ENCODE measurements at places on chromosomes 16 and 17.

DNA sequence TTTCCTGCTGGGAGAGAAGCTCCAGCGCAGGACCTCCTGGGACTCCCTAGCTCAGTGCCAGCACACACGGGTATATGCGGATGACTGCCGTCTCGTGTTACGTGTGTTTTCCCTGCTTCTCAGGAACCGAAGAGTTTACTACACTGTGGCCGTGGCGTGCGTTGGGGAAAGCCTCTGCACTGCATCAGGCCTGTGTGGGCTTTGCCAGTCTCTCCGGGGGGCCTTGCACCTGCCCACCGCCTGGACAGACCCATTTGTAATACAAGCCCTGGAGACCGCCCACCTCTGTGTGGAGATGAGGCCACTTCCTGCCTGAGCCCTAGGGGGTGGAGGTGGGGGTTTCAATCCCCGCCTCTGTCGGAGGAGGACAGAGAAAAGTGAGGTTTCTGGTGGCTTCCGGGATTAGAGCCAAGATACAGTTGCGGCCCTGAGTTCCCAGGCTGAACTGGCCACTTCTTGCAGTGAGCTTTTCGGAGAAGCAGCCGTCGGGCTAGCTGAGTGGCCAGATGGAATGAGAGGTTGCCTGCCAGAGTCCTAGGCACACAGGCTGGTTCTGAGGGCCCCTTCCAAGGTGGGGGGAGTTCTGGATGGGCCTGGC, 43.4 kb upstream of the GSE1 start:
- DNase-seq = peak; percentile 48

DNA sequence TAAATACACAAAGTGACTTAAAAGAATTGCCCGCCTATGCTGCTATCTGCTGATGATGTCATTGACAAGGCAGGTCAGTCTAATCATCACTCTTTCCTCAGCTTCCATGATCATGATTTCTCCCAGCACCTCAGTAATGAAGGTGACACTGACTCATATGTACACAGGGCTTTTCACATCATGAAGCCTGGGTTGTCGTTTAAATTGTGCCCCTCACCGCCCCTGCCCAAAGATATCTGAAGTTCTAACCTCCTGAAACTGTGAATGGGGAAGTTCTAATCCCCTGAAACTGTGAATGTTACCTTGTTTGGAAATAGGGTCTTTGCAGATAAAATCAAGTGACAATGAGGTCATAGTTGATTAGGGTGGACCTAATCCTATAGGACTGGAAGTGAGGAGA, 17.4 kb upstream of the GPRC5C start:
- no peak for DNase-seq

DNA sequence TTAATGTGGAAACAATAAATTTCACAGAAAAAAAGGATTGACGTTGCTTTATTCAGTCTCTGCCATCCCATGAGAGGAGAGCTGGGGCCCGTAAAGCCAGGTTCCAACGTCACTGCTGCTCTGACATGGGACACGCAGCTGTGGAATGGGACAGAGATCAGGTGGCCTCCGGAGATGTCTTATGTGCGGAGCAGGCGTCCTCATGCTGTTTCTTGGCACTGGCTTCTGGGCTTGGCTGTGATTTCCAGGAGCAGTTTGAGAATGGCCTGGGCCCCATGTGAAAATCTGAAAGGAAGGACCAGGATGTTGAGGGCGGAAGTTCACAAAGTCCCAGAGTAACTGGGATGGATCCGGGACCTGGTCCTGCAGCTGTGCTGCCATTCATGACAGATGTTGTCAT, 32.4 kb downstream of the NDEL1 start:
- DNase-seq = no peak

GRCh38 chr16:87705771-87706277, 60.0 kb downstream of the KLHDC4 start:
- DNase-seq = no peak

DNA sequence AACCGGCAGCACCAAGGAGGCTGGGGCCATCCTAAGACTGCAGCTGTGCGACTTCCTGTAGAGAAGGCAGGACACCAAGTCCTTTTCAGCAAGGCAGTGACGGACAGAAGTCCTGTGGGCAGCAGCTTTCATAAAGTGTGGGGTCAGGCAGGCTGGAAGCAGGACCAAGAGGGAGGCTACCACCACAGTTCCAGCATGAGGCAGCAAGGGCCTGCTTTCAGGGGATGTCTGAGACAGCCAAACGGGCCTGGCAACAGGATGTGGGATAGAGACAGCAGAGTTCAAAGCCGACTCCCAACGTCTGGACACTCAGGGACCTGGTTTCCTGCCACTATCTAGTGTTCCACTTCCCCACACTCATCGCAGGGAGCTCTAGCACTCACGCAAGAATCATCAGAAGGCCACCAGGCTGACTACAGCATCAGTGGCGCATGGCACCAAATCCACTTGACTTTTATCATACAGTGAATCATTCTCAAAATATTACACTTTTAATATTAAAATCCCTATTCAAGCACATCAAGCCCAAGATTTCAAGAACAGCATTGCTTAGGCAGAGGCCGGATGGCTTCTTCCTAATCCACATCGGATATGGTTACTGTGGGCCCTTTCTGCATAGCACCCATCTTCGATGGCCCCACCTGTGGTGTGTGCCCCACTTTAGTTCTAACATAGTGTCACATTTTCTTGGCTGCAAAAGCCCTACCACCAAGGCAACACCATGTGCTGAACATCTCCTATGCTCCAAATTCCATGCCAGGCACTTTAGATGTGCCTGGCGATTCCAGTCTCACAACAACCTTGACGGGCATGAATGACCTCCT, 5.2 kb downstream of the USP7 start:
- peak; percentile 21 for DNase-seq

DNA sequence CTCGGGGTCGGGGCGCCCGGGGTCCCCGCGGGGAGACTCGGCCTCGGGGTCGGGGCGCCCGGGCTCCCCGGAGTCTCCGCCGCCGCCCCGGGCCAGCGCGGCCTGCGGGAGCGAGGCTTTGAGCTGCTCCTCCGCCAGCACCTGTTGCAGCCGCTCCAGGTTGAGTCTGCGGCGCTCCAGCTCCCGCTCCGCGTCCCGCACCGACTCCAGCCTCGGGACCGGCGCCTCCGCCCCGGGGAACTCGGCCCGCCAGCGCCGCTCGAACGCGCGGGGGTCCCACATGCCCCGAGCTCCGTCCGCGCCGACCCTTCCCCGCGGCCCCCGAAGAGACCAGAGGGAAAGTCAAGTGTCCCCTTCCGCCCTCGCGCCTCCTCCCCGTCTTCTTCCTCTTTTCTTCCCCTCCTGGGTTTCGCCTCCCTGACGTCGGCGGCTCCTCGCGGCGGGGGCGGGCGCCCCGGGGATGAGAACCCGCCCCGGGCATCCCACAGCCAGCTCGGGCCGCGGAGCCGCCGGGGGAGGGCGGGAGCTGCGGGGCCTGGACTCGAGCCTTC, 40.8 kb upstream of the BHLHA9 start:
- DNase-seq = peak; percentile 45

DNA sequence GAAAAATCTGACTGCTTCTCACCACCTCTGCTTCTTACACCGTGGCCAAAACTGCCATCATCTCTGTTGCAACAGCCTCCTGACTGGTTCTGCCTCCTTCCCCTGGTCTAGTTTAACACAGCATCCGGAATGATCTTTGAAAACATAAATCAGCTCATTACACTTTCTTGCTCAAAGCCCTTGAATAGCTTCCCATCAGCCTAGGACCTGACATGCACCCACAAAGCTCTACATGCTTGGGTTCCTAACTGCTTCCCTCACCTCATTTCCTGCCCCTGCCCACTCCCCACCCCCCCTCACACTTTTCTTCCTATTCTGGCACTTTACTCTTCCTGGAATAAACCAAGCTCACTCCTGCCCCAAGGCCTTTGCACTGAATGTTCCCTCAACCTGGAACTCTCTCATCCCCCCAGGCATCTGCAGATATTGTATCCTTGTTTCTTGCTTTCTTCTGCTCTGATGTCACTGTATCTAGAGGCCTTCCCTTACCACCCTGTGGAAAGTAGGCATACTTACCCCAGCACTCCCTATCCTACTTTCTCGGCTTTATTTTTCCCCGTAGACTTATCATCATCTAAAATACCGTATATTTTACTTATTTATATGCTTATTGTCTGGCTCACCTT, 112.4 kb downstream of the FTO start:
- no peak for DNase-seq

- DNase-seq = no peak
Observed at GRCh38 chr16:11502239-11502638, 84.5 kb downstream of the LITAF start.

GRCh38 chr17:42979511-42980273, at the start of gene PTGES3L:
Gene PTGES3L, minus strand, starts transcription at chr17:42980080. Its CDS starts 27 bp downstream, at chr17:42980053.
- peak; percentile 17 for DNase-seq

GRCh38 chr16:89607937-89608740, 5.3 kb upstream of the DPEP1 start:
- no peak for DNase-seq

GRCh38 chr17:19986941-19987861, 9.6 kb upstream of the AKAP10 start:
- no peak for DNase-seq

- DNase-seq = no peak
Observed at GRCh38 chr17:80941171-80941570, 50.5 kb upstream of the CHMP6 start.

DNA sequence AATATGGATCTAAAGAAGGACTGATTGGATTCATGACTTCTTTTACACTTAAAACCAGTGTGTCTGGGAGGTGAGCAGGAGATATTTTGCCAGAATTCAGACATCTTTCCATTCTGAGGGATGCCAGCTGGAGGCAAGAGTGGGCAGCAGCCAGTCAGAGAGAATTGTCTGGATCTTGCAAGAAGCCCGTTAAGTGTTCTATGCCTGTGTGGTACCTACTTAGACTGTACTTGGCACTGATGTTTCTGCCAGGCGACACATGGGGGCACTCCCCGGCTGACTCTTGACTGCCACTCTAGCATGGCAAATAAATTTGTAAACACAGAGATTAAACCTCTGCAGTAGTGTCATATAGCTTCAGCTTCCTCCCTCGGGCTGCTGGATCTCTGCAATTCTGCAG, 247.7 kb downstream of the UTP18 start:
- no peak for DNase-seq
